ENCODE measurements at places on chromosomes 11 and 22. TPM values are rescaled to one million over a fixed set of nuclear protein-coding genes. Genes with fewer than 3 reads are reported as not detected.
A peak's percentile ranks its signal among the peaks of the same experiment; 100 is the strongest.

DNA sequence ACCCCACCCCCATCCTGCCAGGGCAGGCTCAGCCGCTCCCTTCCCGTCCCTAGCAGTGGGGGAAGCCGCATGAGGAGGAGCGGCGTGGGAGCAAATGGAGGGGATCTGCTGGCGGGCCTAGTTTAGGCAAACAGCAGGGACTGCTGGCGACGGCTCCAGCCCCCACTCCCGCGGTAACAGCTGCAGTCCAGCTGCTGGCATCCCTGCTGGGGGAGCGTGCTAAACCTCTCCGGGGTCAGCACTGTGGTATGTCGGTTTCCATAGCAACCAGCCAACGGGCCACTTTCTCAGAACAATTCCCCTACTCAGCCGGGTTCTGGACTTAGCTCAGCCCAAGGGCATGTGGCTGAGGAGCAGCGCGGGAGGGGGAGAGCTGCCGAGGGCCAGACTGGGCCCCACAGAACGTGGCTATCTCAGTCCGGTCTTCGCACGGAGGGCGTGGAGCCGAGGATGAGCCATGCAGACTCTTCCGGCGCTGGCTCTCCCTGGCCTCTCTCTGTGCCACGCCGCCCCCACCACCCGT lies 98.8 kb downstream of the PKNOX2 start:
- no peak overlapping the region for H3K27ac ChIP-seq
- H3K4me3 ChIP-seq = no peak overlapping the region
- no peak for DNase-seq
- H3K27me3 ChIP-seq = no peaks in the 10 kb centered on the region
- H3K36me3 ChIP-seq = no peaks in the 10 kb centered on the region

GRCh38 chr11:18540207-18541009 lies 13.7 kb upstream of the TSG101 start:
- no peak overlapping the region for H3K4me3 ChIP-seq
- peaks cover 1% of the 10 kb centered on the region for H3K36me3 ChIP-seq

DNA sequence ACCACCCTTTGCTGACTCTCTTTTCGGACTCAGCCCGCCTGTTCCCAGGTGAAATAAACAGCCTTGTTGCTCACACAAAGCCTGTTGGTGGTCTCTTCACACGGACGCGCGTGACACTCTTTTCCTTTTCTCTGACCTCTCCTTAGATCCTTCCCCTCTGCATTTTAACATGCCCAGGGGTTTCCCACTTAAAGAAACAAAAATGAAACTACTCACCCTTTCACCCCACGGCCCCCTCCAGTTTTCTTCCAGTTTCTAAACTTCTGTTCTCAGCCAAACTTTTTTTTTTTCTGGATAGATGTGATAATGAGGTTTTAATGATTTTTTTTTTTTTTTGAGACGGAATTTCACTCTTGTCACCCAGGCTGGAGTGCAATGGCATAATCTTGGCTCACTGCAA lies 32.8 kb upstream of the NUP50 start:
- H3K4me3 ChIP-seq = no peak overlapping the region
- H3K27me3 ChIP-seq = no peaks in the 10 kb centered on the region
- no peak for DNase-seq
- H3K36me3 ChIP-seq = peaks cover 17% of the 10 kb centered on the region
- peaks cover 6% of the 10 kb centered on the region for H3K4me1 ChIP-seq

DNA sequence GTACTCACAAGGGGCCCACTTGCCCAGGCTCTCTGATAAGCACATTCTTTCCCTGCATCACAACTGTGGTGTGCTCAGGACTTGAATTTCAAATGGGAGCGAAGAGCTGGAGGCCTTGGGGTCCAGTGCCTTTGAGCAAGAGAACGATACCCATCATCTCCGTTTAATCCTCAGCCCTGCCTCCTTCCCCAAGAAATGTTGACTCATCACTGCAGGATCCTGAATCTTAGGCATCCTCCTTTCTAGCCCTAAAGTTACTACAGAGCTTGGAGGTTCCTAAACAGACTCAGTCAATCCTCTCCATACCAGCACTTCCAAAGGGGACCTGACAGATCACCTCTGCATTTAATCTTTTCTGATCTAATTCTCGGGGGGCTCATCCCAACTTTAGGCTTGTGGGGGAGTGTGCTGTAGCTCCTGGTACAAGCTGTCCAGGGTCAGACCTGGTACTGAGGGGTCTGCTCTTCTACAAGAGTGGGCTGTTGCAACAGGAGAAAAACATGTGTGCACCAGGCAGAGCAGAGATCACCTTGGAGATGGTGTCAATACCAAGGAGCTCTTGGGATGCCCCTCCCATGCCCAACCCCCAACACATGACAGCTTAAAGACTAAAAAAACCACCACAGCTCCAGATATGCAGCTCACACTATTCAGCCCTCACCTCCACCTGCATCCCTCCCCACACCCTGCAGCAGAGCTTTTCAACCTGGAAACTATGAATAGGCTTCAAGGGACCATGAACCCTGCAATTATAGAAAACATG lies 3.9 kb upstream of the PRG2 start:
- no peaks in the 10 kb centered on the region for H3K4me1 ChIP-seq
- no peak overlapping the region for H3K4me3 ChIP-seq
- H3K36me3 ChIP-seq = no peaks in the 10 kb centered on the region
- no peak for DNase-seq
- no peaks in the 10 kb centered on the region for H3K27me3 ChIP-seq

GRCh38 chr22:42719656-42720262 lies 911 bp downstream of the A4GALT start:
- H3K36me3 ChIP-seq = no peaks in the 10 kb centered on the region
- DNase-seq = peak; percentile 43
- peaks cover 26% of the 10 kb centered on the region for H3K27me3 ChIP-seq
- peak overlapping the region; percentile 44 for H3K4me3 ChIP-seq
- no peak overlapping the region for H3K27ac ChIP-seq
- peaks cover 37% of the 10 kb centered on the region for H3K4me1 ChIP-seq

DNA sequence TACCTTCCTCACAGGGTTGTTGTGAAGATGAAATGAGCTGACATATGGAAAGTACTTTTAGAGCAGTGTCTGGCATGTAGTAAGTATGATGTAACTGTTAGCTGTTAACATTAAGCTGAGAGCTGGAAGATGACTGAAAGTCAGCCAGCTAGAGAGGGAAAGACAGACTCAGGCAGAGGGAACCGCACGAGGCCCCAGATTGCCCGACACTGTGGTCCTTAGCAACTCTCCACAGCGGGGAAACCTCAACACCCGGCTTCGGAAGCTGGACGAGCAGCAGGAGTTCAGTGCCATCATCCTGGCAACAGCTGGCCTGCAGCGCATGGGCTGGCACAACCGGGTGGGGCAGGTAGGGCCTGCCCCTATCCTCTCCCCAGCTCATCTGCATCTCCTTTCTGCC lies 6.5 kb downstream of the HMBS start:
- no peaks in the 10 kb centered on the region for H3K36me3 ChIP-seq
- H3K27ac ChIP-seq = no peak overlapping the region
- no peak overlapping the region for H3K4me3 ChIP-seq
- DNase-seq = no peak
- peaks cover 15% of the 10 kb centered on the region for H3K4me1 ChIP-seq
- H3K27me3 ChIP-seq = no peaks in the 10 kb centered on the region

GRCh38 chr11:8543278-8543677 lies 50.8 kb downstream of the STK33 start:
- no peaks in the 10 kb centered on the region for H3K27me3 ChIP-seq
- no peak for DNase-seq
- H3K4me1 ChIP-seq = no peaks in the 10 kb centered on the region
- no peak overlapping the region for H3K27ac ChIP-seq

DNA sequence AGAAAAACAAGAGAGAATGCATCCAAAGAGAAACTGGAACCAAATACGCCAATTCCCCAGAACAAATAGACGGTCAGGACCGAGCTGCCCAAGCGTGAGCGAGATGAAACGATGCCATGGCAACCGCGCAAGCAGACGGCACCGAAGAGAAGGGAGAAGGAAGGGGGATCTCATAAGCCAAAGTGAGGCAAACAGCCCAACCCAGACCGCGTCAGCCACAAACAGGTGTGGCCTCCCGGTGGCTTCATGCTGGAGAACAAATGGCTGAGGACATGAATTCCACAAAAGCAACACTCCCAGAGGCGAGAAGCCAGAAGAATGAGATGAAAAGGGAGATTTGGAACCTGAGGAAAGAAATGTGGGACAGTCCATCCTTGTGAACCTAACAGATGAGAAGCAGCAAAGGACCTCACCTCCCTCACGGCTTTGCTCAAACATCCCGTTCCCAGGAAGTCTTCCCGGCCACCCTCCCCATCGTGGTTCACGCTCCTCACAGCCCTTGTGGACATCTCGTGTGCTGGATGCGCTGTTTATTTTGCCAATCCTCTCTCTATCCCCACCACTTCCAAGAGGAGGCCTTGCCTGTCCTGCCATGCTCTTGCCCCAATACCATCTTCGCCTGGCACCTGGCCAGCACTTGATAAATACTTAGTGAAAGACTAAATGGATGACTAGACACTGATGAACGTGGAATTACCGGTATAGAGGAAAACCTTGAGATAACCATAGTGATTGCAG lies 89.1 kb upstream of the RTL6 start:
- H3K27me3 ChIP-seq = no peaks in the 10 kb centered on the region
- H3K36me3 ChIP-seq = no peaks in the 10 kb centered on the region
- no peak for DNase-seq
- no peak overlapping the region for H3K27ac ChIP-seq

The DNAJB13 gene
- total RNA-seq = not detected

The OR8G1 gene
- total RNA-seq = not detected

The SCGB1A1 gene
- total RNA-seq = not detected

The SIAE gene
- total RNA-seq = 3.6 TPM

The PPFIBP2 gene
- total RNA-seq = 202 TPM

The CCDC81 gene
- 0.84 TPM for total RNA-seq

Measured in B cell (primary cell).